ENCODE measurements at places on chromosomes 1 and 21.

GRCh38 chr1:116751146-116751545 lies 3.1 kb upstream of the CD2 start:
- no peak for DNase-seq

DNA sequence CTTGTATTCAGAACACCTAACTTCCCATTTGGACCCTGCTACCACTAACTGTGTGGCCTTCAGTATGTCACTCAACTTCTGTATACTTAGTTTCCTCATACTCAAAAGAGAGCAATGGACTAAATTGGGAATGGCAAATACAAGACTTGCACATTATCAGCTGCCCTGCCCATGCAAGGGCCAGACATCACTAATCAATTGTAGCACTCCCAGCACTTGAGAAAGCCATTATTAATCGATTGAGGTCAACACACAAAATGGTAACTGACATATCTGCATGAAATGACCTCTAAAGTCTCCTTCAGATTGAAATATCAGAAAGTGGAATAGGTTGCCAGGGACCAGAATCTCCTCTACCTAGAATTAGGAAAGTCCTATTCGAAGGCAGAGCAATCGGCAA lies 59.2 kb downstream of the MT1HL1 start:
- no peak for DNase-seq

DNA sequence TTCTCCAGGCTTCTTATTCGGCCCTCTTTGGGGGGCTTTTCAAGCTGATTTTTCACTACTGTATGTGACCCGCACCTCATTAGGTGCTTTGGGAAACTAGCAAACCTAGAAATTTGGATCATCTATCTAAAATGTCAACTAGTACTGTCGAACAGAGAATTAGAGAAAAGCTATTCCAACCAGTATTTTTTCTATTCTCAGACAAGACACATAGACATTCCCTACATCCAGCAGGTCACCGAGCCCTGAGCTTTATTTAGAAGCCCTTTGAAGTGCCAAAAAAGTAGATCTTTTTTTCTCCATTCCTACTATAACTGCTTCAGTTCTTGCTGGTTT lies 310 bp upstream of the SSR2 start:
- DNase-seq, result no peak

- DNase-seq, result no peak
These were observed 905.7 kb downstream of the PLA2G4A start for GRCh38 chr1:187734427-187734826.

- no peak for DNase-seq
These were observed 1.3 kb upstream of the CDC7 start for GRCh38 chr1:91499346-91499745.

DNA sequence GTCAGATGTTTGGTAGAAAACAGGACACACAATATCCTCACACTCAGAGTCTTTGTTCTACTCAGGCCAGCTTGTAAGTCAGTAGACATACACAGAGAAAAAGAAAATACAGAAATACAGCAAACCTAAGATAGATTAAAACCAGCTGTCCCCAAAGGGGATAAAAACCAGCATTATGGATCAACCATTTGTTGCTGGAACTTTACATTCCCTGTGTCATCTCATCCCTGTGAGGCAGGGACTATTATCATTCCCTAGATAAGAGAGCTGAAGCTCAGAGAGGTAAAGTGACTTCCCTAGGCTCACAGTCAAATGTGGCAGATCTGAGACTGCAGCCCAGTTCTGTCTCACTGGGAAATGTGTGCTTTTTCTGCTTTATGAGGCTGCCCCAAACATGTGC lies 80.7 kb downstream of the DMRTA2 start:
- no peak for DNase-seq

DNA sequence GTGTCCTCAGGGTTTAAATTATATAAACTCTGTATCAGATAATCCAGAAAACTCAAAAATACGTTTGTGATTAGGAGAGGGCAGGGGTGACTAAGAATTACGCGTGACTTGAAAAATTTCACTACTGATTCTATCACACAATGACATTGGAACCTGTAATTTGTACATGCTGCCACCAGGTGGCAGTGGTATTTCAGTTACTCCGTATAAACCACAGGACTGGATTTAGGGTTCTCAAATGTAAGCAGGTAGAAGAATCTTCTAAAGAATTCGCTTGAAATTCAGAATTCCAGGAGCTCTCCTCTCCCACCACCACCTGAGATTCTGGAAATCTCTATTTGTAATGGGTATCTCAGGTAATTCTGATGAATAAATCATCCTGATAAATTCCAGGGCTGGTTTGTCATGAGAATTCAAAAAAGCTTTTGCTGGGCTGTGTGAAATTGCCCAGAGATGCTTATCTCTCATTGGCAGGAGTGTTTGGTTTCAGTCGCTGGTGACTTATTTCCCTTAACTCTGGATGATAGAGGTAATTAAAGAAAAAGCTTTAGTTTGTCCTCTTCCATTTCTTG lies 1.7 kb upstream of the KRTAP7-1 start:
- peak; percentile 36 for DNase-seq

DNA sequence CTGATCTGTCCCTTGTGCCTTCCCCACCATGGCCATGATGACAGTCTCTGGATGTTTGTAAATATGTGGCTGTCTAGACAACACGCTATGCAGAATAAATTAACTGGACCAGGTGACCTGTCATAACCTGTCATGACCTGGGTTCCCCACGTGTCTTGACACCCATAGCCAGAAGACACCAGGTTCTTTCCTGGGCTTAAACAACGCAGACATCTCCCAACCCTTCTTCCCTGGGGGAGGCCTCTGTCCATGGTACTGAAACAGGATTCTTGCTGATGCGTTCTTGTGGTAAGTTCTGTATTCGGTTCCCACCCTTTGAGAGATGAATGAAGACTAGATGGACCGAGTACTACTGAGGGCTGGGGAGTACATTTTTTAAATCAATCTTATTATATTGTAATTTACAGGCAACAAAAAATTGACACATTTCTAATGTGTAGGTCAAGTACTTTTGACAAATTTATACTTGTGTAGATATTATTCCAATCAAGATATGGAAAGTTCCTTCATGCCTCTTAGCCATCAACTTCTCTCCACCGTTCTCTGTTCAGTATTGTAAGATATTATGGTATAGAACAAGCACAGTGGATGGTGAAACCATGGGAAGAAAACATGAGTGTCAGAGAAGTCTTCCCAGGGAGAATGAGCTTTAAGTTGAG lies 738.8 kb downstream of the PTPRU start:
- peak; percentile 34 for DNase-seq

- no peak for DNase-seq
These were observed 89.5 kb downstream of the DENND1B start for GRCh38 chr1:197685785-197686184.

- DNase-seq, result no peak
These were observed 37.3 kb upstream of the CSF3R start for GRCh38 chr1:36520056-36520455.

DNA sequence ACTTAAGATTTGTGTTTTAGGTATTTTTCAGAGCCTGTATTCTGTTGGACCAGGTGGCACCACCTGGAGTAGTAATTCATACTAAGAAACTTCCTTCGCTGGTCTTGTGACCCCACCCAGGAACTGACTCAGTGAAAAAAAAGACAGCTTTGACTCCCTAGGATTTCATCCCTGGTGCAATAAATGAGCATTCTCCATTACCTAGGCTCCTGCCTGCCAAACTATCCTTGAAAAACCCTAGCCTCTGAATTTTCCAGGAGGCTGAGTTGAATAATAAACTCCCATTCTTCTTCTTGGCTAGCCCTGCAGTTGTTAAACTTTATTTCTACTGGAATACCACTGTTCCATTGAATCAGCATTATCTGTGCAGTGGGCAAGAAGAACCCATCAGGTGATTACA lies 10.6 kb upstream of the RGS18 start:
- DNase-seq, result no peak

DNA sequence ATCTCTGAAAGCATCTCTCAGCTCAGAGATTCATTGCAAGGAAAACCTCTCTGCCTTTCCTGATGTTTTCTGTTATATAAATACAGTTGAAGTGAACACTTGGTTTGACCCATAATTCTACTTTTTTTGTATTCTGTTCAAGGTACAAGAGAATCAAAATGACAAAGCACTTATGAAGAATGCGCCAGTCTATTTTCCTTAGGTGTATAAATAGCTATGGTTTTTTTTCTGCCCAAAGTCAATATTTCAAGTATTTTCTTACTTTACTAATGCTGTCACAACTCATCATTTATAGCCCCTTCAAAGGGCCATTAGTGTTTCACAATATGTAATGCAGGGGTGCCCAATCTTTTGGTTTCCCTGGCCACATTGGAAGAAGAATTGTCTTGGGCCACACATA lies 142.5 kb upstream of the C1orf105 start:
- no peak for DNase-seq

- DNase-seq, result no peak
These were observed 25.9 kb downstream of the UTP25 start for GRCh38 chr1:209853676-209854075.

DNA sequence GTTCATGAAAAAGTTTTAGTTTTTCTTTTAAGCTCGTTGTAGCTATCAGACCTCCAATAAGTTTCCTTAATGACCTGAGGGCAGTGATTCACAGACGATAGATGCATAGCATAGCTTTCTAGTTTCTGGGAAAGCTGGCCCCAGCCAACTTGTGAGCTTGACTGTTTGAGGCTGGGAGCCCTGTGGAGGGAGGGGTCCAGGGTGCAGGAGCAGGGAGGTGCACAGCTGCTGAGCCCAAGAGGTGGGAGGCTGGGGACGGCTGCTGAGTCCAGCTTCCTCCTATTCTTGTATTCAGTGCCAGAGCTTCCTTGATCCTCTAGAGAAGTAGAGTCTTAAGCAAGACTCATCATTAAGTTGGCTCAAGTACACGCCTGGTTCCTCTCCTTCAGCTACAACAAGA lies 11.0 kb upstream of the AVPR1B start:
- no peak for DNase-seq

GRCh38 chr1:26938004-26938658 lies 16.6 kb downstream of the NUDC start:
- no peak for DNase-seq

GRCh38 chr1:74592580-74593355 lies 80.4 kb upstream of the LRRC53 start:
- DNase-seq, result no peak

GRCh38 chr1:244865028-244865371 lies 657 bp upstream of the HNRNPU start:
- DNase-seq, result no peak

- DNase-seq, result peak; percentile 16
These were observed 74.2 kb upstream of the QSOX1 start for GRCh38 chr1:180080439-180080838.

DNA sequence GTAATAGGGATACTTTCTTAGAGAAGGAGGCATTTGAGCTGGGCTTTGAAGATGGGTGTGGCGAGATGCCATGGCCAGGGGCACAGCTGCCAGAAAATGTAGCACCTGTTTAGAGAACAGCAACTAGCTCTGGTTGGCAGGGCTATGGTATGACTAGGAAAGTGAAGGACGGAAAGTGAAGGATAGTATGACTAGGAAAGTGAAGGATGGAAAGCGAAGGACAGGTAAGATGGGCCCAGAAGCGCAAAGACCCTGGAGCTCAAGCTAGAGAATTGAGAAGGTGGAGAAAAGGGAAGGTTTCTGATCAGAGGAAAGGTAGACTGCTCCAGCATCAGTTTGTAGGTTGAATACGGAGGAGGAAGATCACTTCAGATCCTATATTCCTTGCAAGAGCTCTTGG lies 205.4 kb downstream of the SLC35F3 start:
- no peak for DNase-seq

DNA sequence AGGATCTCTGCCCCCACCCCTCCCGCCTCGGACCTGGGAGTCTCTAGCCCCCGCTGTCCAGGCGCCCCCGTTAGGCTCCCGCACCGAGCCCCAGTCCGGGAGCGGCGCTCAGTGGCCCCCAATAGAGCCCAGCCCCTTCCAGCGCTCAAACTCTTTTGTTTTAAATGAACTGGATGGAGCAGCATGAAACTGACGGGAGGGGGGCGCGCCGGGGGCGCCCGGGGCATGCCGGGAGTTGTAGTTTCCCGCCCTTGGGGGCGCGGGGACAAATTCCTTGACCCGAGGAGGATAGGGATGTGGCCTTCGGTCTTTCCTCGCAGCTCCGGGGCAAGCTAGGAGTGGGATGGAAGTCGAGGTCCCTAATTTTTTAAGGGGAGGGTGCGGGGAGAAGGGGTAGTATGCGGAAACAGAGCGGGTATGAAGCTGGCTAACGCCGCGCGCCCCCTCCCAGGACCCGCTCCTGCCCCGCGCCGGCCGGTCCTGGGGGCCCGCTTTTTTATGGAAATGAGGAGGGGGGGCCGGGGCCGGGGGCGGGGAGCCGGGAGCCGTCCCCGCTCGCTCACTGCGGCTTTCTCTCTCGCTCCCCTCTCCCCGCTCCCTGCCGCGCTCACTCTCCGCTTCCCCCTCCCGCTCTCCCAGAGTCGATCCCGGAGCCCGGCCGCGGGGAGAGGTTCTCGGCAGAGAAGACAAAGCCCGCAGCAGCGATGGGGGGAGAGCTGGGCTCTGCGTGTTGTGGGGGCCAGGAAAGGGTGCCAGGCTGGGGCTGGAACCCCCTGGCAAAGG lies at the start of gene MEX3A:
Gene MEX3A (minus strand): TSS at position 157 of the 783 bp plus-strand sequence. CDS start 467 bp downstream, outside the sequence.
- peak; percentile 68 for DNase-seq

- DNase-seq, result no peak
These were observed 29.9 kb downstream of the PRKCZ start for GRCh38 chr1:2080140-2080539.

DNA sequence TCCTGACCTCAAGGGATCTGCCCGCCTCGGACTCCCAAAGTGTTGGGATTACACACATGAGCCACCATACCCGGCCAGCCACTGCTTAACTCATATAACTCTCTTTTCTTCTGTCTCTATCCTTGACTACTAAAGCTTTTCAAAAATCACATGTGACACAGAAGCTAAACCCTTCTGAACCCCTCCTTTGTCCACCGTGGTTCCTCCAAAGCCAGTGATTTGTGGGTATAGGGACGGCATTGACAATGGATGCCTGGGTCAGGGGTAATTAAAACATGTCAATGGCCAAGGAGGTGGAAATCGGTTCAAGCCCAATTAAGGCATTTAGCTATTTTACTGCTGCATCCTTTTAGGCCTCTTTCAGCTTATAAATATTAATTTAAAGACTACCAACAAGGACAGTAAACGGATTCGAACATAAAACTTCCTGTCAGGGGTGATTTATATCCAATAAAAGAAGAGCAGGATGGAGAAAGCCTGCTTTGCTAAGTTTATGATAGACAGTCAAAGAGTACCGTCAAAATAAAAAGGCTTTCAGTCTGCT lies 242.3 kb downstream of the GPATCH2 start:
- no peak for DNase-seq

DNA sequence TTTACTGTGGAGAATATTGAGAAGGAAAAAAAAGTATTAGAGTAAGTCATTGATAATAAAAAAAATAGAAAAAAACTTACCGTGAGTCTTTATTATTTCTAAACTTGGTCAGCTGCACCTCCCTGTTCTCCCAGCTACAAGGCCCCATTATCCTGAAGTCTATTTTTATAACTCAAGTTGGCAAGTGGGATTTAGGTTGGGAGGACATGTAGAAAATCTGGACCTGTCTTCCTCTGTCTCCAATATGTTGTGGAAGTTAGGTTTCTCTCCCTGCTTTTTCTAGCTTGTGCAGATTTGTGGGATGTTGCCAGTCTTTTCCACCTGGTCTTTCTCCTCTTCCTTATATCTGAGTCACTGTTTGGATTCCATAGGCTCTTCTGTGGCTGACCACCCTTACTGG lies 361.4 kb downstream of the HLX start:
- DNase-seq, result no peak

Data from HT-29 (cell line).